ENCODE measurements at places on chromosomes 6 and 20.

DNA sequence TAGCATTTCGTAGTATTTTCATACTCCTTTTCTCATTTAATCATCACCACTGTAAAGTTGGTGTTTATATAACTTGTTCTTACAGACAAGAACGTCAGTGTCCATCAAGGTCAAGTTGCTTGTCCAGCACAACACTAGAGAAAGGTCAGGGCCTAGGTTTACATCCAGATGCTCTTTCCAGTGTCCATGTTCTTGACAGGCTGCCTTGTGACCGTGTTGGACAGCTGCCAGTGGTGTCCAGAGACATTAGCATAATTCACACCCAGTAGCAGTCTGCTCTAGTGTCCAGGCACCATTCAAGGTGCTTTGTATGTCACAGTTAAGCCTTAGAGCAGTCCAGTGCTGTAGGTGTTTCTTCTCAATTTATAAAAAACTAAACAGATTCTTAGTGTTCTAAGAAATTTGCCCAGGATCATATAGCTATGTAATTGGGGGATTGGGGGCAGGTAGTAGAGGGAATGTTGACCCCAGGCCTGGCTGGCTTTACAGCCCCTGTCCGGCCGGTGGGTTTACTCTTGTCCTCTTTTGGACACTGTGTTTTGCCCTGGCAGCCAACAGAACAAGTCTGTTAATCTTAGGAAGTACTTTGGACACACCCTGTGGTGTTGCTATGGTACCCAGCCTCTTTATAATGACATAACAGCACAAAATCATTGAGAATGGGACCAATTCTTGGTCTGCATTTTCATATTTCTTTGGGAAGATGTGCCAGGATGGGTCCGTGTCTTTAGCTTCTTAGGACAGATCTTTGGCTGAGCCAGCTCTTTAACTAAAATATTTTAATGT is 8.0 kb downstream of the STK35 start:
- DNase-seq = no peak

DNA sequence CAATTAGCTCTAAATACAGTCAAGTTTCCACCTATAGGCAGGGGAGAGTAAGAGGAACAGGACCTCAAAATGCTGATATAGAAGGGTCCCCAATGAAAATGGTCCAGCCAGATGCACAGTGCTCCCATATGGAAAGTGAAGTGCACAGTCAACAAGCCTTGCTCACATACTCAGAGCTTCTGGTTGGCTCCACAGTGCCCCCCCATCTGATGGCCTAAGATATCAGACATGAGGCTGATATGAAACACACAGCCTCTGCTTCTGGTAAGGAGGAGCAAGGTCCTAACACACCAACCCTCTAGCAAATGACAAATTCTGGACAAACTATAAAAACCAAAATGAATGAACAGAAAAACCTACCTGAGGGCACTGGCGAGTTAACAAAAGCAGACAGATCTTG is 111.4 kb upstream of the EMILIN3 start:
- no peak for DNase-seq

GRCh38 chr6:54366667-54367327 is 58.6 kb downstream of the TINAG start:
- DNase-seq = no peak

DNA sequence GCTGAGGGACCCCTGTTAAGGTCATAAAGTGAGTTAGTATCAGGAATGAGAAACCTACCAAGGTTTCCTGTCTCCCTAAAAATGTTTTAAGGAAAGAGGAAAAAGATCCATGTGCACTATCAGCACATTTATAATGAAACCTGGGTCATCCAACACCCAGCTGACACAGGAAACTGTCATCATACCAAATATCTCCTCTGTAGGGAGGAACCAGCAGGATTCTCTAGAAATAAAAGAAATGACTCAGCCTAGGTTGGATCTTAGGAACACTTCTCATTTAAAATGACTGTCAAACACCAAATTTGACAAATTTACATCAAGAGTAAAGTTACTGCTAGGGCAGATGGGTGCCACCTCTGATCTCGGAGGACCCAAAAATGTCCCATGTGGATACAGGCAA is 21.7 kb downstream of the GFOD1 start:
- DNase-seq = no peak

- no peak for DNase-seq
Measured at GRCh38 chr6:23269436-23269835, 700.1 kb downstream of the HDGFL1 start.

- DNase-seq = no peak
Measured at GRCh38 chr20:35009665-35010328, 54.1 kb downstream of the MYH7B start.

DNA sequence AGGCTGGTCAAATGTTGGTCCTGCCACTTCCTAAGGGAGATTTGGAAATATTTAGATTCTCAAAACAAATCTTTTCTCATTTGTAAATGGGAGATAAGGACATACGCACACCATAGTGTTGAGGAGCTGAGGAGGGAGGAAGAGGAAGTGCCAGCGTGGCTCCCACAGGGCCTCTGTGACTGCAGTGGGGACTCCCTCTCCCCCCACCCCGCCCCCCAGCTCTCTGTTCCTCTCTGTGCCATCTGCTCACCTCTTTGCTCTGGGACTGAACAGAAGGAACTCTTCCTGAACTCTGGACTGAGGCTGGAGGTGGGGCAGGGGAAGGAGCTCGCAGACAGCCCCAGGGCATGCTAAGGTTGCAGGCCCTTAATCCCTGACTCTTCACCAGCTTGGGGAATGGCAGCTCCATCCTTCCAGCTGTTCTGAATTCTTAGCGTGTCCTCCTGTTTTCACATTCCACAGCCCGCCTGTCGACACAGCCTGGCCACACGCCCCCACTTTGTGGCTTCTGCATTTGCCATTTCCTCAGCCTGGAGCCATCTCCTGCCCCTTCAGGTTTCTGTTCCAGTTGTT is 11.4 kb downstream of the DDX27 start:
- no peak for DNase-seq

DNA sequence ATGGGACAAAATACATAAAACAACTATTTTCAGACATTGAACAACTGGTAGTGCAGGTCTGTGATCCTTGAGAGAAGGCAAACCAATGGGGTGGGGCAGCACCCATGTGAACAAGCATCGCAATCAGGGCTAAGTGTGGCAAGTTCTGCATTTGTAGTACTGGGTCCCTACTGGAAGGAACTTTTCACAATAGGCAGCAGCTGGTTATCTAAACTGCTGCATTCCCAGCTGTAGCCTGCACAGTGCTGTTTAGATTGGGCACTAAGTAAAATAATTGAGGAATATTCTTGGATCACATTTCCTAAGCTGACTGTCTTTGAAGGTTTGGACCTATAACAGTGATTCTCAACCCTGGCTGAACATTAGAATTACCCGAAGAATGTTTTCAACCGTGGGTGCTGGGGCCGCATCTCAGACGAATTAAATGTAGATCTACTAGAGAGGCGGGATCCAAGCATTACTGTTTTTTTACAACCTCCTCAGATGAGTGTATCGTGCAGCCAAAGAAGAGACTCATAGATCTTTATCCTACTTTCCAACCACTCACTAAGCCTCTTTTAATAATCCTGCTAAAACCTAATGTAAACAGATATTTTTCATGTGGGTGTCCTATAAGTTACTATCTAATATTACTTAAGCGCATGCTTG is 12.4 kb upstream of the MAP3K4 start:
- DNase-seq = no peak

- no peak for DNase-seq
Measured at GRCh38 chr20:46007671-46008070, 1.0 kb upstream of the MMP9 start.

GRCh38 chr6:165834613-165835259 is 171.7 kb upstream of the PDE10A start:
- no peak for DNase-seq

- no peak for DNase-seq
Measured at GRCh38 chr6:158175111-158175510, 7.0 kb downstream of the GTF2H5 start.

- DNase-seq = no peak
Measured at GRCh38 chr6:107079429-107079828, 35.9 kb downstream of the BEND3 start.

Data from NCI-H1048 (cell line).